ENCODE measurements at places on chromosomes 12 and 14.
A peak's percentile ranks its signal among the peaks of the same experiment; 100 is the strongest.

GRCh38 chr14:100894416-100894815 is 9.1 kb downstream of the RTL1 start:
- DNase-seq, result no peak

DNA sequence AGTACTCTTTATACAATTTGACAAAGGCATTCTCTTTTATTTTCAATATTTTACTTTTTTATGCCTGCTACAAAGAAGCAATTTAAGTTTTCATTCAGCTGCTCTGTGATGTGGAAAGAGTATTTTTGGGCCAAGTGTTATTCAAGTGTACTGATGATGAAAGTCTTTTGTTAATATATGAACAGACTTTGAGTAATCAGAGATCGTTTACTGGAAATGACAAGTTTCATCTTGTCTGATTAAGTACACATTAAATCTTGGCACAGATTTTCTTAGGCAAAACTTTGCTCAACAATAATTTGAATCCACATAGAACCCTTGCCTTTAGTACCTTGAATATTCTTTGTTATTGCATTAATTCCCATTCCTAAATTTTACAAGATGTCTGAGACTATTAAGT is 13.3 kb upstream of the PZP start:
- no peak for DNase-seq

DNA sequence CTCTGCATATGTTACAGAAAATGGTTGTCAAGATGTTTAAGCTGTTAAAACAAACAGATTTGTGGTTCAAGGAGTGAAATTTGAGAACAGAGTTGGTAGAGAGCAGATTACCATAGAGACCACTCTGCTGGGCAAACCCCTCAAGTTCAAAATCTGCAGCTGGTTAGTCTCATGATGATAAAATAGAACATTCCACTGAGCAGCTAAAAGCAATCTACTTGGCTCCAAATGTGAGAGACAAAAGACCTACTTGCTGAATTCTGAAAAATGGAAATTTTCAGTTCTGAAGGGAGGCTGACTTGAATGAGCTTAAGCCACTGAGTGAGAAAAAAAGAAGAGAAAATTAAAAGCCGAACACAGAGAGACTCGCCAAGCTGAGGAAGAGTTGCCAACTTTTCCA is 519.3 kb downstream of the NOVA1 start:
- DNase-seq, result no peak

DNA sequence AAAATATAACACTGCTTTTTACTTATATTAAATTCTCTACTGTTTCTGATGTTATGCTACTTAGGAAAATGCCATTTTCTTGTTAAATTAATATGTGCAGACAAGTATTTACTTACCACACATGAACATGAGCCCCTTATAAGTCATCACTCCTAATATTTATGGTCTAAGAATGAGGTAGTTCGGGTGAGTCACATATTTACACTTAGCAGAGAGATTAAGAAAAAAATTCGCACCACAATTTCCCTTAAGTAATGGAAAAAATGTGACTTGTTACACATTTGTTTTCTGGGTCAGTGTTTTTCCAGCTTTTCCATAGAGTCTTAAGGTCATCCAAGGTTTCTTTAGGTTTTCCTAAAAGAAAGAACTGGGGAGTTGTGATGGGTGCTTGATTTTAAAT is 68.3 kb downstream of the RERG start:
- no peak for DNase-seq

DNA sequence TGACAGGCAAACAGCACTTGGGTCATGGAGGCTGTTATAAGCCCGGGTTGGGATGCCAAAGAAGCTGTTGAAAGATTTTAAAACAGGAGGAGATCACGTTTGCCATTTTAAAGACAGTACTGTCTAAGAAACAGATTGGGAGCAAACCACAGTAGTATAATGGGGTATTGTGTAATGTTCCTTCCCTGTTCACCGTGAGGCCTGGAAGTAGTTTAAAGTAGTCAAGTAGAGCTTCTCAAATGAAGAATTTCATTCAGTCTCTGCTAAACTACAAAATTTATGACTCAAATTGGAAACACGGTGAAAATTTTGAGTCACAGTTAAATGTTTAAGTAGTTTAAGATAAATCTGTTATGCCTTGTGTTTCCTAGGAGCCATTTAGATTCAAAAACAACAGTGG is 35.8 kb downstream of the ATP2A2 start:
- DNase-seq, result peak; percentile 44

DNA sequence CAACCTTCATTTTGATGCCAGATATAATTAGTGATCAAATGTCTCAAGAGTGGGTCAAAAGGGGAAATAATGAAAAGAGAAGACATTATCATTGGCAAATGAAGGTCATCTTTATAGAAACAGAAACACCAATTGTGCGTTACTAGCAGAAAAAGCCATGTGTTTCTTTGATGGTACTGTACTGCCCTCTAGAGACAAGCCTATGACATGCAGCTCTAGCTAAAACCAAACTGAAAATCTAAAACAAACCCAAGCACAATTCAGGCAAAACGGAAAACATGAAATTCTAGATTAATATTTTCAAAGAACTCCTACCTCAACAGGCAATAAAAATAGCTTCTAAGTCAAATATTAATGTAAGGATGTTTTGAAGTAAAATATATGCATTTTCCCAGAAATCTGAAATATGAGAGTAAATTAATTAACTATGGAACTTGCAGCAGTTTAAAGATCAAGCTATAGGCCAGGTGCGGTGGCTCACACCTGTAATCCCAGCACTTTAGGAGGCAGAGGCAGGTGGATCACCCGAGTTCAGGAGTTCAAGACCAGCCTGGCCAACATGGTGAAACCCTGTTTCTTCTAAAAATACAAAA is 115.4 kb downstream of the KLHL28 start:
- DNase-seq, result peak; percentile 4

Measured in CD14-positive monocyte (primary cell).